ENCODE measurements at places on chromosomes 1 and 21. TPM values are rescaled to one million over a fixed set of nuclear protein-coding genes. Genes with fewer than 3 reads are reported as not detected.

DNA sequence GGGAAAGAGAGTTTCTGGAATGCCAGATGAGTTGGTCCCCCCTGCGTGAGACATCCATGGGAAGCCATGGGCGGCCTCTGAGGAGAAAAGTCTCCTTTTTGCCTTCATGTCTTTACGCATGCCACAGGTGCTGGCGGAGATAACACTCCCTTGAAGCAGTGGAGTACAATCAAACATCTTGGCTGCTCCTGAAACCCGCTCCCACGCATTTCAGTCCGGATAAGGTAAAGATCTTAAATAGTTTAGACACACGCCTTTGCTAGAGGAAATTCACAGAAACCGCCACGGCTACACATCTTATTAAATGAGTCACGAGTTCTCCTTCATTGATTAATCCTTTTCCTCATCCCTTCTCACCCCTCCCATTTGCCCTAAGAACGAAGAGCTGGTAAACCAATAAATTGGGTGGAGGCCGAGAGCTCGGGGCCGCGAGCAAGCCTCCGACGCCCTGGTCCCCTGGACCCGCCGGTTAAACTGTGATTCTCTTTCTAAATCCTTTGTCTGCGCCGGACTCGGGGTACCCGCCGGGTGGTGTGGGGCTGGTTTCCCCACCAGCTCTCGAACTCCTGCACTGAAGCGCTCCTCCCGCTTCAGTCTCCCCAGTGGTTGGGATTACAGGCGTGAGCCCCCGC lies 6.6 kb upstream of the ZNF669 start:
- ATAC-seq = no peak

GRCh38 chr1:230237009-230237370 lies 170.0 kb downstream of the GALNT2 start:
- ATAC-seq = no peak

DNA sequence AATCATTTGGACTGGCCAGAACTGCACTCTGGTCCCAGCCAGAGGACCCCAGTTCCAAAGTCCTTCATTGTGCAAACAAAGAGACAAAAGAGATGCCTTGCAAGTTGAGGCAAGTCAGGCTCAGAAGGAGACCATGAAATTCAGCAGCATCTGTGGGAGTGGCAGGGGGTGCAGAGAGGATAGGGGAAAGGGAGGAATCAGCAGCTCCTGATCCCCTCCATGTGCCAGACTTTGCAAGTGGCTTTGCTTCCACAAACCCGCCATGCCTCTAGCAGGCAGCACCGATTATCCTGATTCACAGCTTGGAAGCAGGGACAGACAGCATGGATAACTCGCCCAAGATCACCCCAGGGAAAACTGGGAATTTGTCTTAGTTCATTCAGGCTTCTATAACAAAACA lies 2.1 kb upstream of the CAPN9 start:
- no peak for ATAC-seq

Gene RPE65
- total RNA-seq = not detected

Gene TSPAN1
- 1.0 TPM for total RNA-seq

Gene PTCH2
- total RNA-seq = 0.74 TPM

Gene CHD5
- total RNA-seq = 4.4 TPM

GRCh38 chr1:174417921-174418320 lies 29.8 kb upstream of the GPR52 start:
- no peak for ATAC-seq
